Esophagus squamous epithelium (tissue), 5 donors: ENCODE measurements at places on chromosomes 7 and 10.

DNA sequence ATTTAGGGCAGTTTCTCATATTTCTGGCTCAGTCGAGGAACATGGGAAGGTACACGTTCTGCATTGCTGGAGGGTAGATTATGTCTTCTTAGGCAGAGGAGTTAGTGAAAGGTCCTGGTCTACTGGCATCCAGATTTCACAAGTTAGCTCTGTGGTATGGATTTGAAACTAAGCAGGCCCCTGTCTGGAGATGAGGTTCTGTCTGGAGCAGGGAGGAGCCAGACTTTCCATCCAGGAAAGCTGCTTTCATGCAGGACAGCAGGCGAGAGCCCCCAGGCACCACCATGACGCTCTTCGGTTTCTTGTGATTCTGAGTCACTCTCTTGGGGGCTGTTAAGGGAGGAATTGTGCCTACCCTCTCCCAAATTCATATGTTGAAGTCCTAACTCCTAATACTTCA is 184.3 kb downstream of the KIAA1217 start:
- no peak for DNase-seq

DNA sequence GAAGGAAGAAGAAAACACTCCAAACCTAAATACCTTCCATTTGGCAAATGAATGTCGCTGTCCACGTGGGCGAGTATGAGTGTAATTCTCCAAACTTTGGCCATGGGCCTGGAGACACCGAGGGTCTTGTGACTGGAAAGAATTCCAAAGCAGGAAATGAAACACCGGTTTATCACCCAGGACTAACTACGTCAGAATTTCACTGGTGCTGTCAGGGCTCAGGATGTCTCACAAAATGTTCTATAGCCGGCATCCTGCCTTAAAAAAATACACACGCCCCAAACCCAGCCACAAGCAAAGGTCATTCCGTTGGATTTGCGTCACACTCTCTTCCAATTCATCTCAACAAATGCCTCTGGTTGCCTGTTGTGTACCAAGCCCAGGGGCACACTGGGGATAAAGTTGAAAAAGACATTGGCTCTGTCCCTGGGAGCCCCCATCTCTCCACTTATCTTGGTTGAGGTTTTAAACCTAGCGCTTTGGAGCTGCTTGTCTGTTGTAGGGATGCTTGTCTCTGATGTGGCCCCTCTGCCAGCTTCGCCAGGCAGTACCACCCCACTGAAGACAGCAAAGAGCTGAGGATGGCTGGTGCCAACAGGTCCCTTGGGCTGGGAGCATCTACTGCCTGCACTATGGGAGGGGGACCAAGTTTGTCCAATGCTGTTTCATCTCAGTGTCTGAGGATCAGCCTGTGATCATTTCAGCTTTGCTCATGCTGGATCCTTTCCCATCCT is 31.2 kb downstream of the GSTO2 start:
- no peak for DNase-seq

GRCh38 chr7:139339025-139339424 is 2.1 kb upstream of the FMC1 start:
- DNase-seq, result no peak

- no peak for DNase-seq
Observed at GRCh38 chr10:52220947-52221346, 93.1 kb upstream of the DKK1 start.
